ENCODE measurements at places on chromosomes 4 and X. TPM values are rescaled to one million over a fixed set of nuclear protein-coding genes. Genes with fewer than 3 reads are reported as not detected.

- no peaks in the 10 kb centered on the region for H3K36me3 ChIP-seq
- no peak overlapping the region for H3K4me3 ChIP-seq
- H3K27ac ChIP-seq: no peak overlapping the region
- no peaks in the 10 kb centered on the region for H3K4me1 ChIP-seq
Observed at GRCh38 chr4:143374771-143375170, 38.1 kb downstream of the GAB1 start.

- no peaks in the 10 kb centered on the region for H3K36me3 ChIP-seq
- no peak for DNase-seq
- no peak overlapping the region for H3K4me3 ChIP-seq
- no peaks in the 10 kb centered on the region for H3K27me3 ChIP-seq
- H3K27ac ChIP-seq: no peak overlapping the region
Observed at GRCh38 chrX:136646602-136647239, 1.2 kb upstream of the CD40LG start.

- H3K27ac ChIP-seq: no peak overlapping the region
- no peaks in the 10 kb centered on the region for H3K36me3 ChIP-seq
- no peaks in the 10 kb centered on the region for H3K27me3 ChIP-seq
- peaks cover 28% of the 10 kb centered on the region for H3K4me1 ChIP-seq
- H3K4me3 ChIP-seq: no peak overlapping the region
- DNase-seq: no peak
Observed at GRCh38 chr4:147368948-147369347, 111.9 kb upstream of the EDNRA start.

GRCh38 chr4:145934434-145935047, 4.1 kb downstream of the ZNF827 start:
- no peaks in the 10 kb centered on the region for H3K27me3 ChIP-seq
- peaks cover 30% of the 10 kb centered on the region for H3K4me1 ChIP-seq
- H3K4me3 ChIP-seq: no peak overlapping the region
- DNase-seq: no peak
- peaks cover 7% of the 10 kb centered on the region for H3K36me3 ChIP-seq

DNA sequence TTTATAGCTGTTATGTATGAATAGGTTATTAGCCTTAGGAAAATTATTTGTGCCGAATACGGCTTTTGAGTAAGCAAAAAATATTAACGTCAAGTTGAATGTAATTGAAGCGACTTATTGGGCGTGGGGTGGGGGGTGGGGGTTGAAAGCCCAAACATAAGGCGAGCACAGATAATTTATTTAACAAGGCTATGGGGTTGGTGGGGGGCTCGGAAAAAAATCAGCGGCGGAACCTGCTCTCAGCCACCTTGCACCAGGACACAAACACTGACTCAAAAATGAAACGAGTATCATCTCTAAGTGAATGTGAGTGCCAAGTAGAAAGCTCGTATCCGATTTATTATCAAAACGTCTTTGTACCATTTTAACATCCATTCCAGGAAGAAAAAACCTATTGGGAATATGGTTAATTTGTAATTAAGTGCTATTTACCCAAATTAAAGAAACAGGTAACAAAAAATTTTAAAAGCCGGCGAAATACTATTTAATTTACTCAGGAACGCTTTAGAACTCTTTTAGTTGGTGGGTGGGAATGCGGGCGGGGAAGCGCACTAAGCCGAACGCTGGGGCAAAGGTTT, 902 bp upstream of the LARP1B start:
- no peaks in the 10 kb centered on the region for H3K27me3 ChIP-seq
- peaks cover 12% of the 10 kb centered on the region for H3K36me3 ChIP-seq
- DNase-seq: no peak
- H3K4me3 ChIP-seq: peak overlapping the region; percentile 93
- no peaks in the 10 kb centered on the region for H3K4me1 ChIP-seq

- H3K36me3 ChIP-seq: no peaks in the 10 kb centered on the region
- DNase-seq: peak; percentile 36
- H3K27ac ChIP-seq: peak overlapping the region; percentile 97
- peak overlapping the region; percentile 8 for H3K4me3 ChIP-seq
Observed at GRCh38 chrX:15749642-15750610, 11.9 kb downstream of the CA5B start.

Gene OCIAD1
- 54.6 TPM for total RNA-seq

Gene DCHS2
- not detected for total RNA-seq

Gene PAGE3
- not detected for total RNA-seq

Gene ADGRL3
- total RNA-seq: not detected
